Stimulated activated CD4-positive, alpha-beta T cell treated with anti-CD3 and anti-CD28 coated beads, Interleukin-15, amount 100 ng/mL, for 1 hour (primary cell): ENCODE measurements at places on chromosomes 1 and 21.

- DNase-seq = no peak
Measured at GRCh38 chr1:92218559-92218958, 844 bp downstream of the C1orf146 start.

DNA sequence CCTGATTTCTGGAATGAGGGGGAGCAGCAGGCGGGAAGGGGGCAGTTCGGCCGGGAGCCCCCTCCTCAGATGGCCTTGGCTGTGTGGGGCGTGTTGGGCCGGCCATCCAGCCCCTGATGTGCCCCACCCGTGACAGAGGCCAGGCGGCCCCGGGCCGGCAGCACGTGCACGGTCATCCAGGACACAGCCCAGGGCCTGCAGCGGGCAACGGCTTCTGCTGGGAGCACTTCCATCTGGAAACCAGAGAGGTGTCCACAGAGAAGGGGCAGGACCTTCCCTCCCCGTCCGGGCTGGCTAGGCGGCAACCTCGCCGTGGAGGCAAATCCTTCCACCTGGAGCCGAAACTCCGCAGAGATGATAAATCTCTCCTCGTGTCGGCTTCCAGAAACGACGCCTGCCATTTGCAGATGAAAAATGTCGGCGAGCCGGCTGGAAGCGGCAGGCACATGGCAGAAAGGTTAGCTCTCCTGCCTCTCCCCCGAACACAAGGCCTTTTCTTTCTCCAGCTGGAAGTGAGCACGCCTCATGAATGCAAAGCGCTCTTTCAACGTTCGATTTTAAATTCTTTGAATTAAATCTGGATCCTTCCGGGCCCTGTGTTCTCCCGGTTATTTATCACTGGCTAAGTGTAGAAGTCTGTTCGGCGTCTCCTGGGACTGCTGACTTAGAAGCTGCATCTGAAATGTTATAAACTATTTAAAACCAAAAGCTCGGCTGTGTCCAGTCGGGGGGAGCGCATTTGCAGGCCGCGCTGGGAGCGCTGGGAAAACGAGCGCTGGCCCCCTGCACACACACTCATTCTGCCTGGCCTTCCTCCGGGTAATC, 9.4 kb upstream of the ACTRT2 start:
- DNase-seq = no peak

DNA sequence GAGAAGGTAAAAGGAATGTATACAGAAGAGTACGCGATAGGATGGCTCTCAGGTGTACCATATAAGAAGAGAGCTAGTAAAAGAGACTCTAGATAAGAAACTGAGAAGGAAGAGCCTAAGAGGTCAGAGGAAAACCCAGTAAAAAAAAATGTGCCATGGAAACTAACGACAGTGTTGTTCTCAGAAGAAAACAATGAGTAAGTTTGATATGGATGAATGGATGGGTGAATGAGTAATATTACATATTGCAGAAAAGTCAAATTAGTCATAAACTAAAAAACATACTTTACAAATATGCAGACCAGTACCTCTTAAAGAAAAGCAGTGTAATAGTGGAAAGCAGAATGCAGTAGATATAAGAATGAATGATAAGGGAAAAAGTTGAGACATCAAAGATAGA, 316.2 kb downstream of the HMCN1 start:
- no peak for DNase-seq

GRCh38 chr1:152111515-152111968, 3.7 kb downstream of the TCHH start:
- DNase-seq = no peak

DNA sequence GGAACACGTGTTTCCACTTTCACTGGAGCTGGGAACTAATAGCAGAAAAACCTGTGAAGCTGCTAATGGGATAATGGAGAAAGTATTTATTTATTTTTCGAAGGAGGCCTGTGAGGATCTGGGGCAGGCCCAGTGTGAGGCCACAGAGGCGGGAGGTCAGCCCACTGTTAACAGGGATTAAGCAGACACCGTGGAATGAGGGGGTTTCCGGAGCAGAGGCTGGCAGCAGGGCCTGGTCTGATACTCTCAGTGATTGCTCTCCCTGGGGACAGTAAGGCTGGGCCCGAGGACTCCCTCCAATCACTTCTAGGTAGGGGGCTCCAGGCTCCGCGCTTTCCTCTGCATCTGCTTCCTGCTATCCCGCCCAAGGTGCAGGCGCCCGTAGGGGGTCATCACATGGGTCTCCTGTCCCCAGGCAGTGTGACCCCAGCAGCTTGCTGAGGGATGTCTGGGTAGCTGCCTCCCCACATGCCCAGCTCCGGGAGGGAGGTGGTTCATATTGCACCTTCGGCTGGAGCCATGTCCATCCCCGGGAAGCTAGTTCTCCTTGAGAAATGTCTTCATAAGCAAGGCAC, 28.8 kb upstream of the CDCA8 start:
- no peak for DNase-seq

- DNase-seq = no peak
Measured at GRCh38 chr1:19765623-19766022, 34.1 kb downstream of the TMCO4 start.

DNA sequence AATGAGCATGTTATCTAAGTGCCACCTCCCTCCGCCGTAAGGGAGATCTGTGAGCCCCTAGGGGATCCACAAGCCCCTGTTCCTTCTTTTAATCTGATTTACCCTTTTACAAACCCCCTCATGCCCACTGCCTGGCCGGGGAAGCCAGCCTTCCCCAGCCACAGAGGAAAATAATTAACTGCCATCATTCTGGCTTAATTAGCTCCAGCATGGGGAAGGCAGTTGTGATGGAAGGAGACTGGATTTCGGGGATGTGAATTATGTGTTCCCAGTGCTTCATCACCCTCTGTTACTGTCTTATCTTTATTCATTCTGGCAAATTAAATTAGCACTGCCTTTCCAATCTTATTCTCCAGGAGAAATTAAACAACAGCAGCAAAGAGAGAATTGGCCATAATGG, 135.8 kb downstream of the PTPRU start:
- DNase-seq = no peak
